Sigmoid colon (tissue), 7 donors: ENCODE measurements at places on chromosomes 16 and 17. TPM values are rescaled to one million over a fixed set of nuclear protein-coding genes. Genes with fewer than 3 reads are reported as not detected.

The MILR1 gene
- total RNA-seq, result 2.5 TPM

- no peaks in the 10 kb centered on the region for H3K27me3 ChIP-seq
- H3K27ac ChIP-seq, result no peak overlapping the region
- DNase-seq, result no peak
- no peaks in the 10 kb centered on the region for H3K4me1 ChIP-seq
- no peak overlapping the region for H3K4me3 ChIP-seq
- H3K36me3 ChIP-seq, result no peaks in the 10 kb centered on the region
Measured at GRCh38 chr16:48434653-48435317, 49.6 kb upstream of the SIAH1 start.

DNA sequence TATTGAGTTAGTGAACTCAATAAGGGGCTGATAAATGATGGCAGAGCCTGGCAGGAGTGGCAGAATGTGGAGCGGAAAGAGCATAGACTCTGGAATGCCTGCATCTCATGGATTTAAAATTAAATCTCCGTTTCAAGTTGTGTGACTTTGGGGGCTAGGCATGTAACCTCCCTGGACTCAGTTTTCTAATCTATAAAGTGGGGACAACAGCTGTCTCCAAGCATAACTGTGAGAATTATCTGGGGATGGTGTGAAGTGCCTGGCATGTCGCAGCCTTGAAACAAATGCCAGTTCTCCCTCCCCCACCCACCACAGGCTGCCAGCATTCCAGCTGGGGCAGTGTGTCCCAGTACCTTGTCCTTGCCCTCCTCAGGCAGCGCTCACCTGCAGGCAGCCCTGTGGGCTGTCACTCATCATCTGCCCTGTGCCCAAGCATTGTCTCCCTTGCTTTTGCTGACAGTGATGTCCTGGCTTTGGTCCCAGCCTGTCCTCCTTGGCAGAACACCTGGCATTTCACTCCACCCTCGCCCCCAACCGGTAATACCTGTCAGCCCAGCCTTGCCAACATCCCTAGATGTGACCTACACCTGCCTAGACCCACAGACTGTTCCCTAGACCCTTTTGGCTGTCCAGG lies 129.6 kb downstream of the MRM1 start:
- H3K36me3 ChIP-seq, result no peaks in the 10 kb centered on the region
- DNase-seq, result no peak
- H3K27me3 ChIP-seq, result no peaks in the 10 kb centered on the region
- H3K4me3 ChIP-seq, result no peak overlapping the region
- no peak overlapping the region for H3K27ac ChIP-seq

The PERCC1 gene
- total RNA-seq, result not detected

- peaks cover 11% of the 10 kb centered on the region for H3K4me1 ChIP-seq
- H3K27ac ChIP-seq, result peak overlapping the region; percentile 94
- no peaks in the 10 kb centered on the region for H3K27me3 ChIP-seq
- peaks cover 9% of the 10 kb centered on the region for H3K36me3 ChIP-seq
- peak overlapping the region; percentile 93 for H3K4me3 ChIP-seq
Measured at GRCh38 chr16:31093132-31093703, 1.4 kb downstream of the VKORC1 start.

DNA sequence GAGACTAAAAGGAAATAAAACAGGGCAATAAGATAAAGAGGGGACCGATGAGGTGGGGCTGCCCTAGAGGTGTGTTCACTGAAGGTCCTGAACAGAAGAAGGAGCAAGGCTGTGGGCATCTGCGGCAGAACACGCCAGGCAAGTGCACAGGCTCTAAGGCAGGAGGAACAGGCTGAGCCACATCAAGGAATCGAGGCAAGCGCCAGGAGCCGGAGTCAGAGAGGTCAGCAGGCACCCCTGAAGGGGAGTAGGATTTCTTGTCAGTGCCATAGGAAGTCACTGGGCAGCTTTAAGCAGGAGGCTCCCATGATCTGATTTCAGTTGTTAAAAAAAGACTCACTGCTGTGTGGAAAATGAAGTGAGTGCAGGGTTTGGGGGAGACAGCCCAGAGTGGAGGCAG lies 186.5 kb downstream of the KATNIP start:
- DNase-seq, result no peak
- H3K27ac ChIP-seq, result no peak overlapping the region
- no peaks in the 10 kb centered on the region for H3K27me3 ChIP-seq
- H3K4me1 ChIP-seq, result no peaks in the 10 kb centered on the region
- H3K36me3 ChIP-seq, result peaks cover 6% of the 10 kb centered on the region

- no peaks in the 10 kb centered on the region for H3K4me1 ChIP-seq
- no peak overlapping the region for H3K27ac ChIP-seq
- H3K27me3 ChIP-seq, result no peaks in the 10 kb centered on the region
- H3K4me3 ChIP-seq, result no peak overlapping the region
- no peak for DNase-seq
Measured at GRCh38 chr17:42438600-42439567, 15.8 kb upstream of the CAVIN1 start.

The HP gene
- total RNA-seq, result not detected
